AG20443 (cell line): ENCODE measurements at places on chromosomes 7 and 10.

DNA sequence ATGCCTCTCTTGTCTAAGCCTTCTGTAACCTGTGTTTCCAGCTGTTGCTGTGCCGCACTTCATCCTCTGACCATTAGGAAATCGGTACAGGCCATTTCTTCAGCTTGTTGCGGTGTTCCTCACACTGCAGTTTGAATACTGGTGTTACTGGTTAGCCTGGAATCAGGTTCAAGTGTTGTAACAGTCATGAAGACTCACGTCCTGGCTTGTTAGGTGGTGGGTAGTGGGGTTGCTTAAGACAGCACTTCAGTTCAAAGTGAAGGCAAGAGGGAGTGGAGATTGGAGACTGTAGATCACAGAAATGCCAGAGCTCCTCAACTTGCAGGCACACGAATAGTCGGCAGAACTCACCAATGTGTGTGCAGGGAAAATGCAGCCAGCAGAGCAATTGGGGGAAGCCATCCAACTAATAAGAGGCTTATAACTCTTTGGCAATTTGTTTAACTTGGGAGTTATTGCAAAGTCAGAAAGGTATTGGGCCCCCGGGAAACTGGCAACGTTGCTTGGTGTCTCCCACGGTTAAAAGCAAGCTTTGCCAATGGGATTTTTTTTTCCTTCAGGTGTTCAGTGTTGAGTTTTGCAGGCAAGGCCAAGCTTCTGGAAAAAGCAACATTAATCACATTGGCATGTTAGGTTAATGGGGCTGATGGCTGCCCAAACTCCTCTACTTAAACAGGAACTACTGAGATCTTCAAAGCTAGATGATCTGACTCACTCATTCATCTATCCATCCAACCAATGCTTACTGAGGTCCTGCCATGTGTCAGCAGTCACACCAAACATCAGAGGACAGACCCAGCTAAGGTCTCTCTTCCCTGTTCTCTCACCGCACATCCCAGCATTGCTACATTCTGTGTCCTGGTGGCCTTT, 380.9 kb downstream of the GATA3 start:
- DNase-seq, result no peak

DNA sequence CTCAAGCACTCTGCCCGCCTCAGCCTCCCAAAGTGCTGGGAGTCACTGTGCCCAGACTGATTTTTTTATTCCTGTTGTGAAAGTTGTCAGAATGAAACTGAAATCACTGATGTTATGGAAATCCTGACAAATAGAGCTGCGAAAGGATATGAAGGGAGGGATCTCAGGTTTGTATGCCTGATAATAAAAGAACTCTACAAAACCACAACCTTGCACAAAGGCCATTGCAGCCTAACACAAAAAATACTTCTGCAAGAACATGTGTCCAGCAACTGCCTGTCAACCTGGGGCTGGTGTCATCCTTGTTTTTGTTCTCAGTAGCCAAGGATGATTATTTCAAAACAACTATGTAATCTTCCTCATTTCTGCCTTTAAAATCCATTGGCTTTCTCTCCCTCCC, 126.1 kb downstream of the NEBL start:
- DNase-seq, result no peak

GRCh38 chr7:1432411-1433082, 26.7 kb downstream of the MICALL2 start:
- peak; percentile 84 for DNase-seq

GRCh38 chr7:155808549-155809331, 3.5 kb downstream of the SHH start:
- no peak for DNase-seq

GRCh38 chr7:2911466-2911865, 67.4 kb upstream of the GNA12 start:
- DNase-seq, result no peak

DNA sequence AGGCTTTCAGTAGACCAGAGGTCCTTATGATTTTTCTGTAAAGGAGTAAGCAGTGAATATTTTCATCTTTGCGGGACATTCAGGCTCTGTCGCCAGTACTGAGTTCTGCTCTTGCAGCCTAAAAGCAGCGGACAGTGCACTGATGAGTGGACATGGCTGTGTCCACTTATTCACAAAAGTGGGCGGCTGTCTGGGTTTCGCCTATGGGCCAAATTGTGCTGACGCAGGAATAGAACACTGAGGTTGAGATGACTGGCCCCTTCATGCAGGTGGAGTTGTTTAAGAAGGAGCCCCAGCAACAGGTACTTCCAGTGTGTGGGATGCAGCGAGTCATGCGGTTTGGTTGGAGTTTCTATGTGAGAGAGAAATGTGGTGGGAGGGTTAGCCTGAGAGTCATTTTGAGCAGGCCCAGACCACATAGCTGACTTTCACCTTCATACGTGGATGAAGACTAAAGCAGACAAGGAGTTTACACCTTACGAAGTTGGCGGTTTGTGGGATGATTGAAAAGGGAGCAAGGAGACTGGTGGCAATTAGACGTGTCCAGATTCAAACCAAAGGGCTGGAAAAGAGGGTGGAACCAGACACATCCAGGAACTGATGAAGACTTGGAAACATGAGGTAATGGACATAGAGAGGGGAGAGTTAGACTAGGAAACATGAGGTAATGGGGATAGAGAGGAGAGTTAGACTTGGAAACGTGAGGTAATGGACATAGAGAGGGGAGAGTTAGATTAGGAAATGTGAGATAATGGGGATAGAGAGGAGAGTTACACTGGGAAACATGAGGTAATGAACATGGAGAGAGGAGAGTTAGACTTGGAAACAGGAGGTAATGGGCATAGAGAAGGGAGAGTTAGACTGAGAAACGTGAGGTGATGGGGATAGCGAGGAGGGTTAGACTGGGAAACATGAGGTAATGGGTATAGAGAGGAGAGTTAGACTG, 38.2 kb downstream of the WDR37 start:
- DNase-seq, result no peak

GRCh38 chr10:127911218-127911866, 4.4 kb downstream of the PTPRE start:
- no peak for DNase-seq

DNA sequence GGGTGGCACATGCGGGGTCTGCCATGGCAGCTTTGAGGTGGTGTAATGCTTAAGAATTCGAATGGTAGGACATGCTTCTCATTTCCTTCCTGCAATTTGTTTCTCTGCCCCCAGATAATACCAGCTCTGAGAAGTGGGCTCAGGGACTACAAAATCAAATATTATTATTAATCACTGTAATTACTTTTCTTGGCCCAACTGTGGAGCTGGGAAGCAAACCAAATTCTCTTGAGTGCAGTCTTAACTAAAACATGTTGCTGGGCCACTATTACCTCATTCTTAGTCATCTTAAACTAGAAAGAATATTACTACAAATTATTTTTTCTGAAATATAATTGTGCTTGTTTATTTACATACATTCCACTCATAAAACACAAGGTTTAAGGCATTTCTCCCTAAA, 566.7 kb upstream of the NRP1 start:
- DNase-seq, result peak; percentile 64

GRCh38 chr10:21090609-21091082, 193.5 kb upstream of the NEBL start:
- DNase-seq, result no peak

DNA sequence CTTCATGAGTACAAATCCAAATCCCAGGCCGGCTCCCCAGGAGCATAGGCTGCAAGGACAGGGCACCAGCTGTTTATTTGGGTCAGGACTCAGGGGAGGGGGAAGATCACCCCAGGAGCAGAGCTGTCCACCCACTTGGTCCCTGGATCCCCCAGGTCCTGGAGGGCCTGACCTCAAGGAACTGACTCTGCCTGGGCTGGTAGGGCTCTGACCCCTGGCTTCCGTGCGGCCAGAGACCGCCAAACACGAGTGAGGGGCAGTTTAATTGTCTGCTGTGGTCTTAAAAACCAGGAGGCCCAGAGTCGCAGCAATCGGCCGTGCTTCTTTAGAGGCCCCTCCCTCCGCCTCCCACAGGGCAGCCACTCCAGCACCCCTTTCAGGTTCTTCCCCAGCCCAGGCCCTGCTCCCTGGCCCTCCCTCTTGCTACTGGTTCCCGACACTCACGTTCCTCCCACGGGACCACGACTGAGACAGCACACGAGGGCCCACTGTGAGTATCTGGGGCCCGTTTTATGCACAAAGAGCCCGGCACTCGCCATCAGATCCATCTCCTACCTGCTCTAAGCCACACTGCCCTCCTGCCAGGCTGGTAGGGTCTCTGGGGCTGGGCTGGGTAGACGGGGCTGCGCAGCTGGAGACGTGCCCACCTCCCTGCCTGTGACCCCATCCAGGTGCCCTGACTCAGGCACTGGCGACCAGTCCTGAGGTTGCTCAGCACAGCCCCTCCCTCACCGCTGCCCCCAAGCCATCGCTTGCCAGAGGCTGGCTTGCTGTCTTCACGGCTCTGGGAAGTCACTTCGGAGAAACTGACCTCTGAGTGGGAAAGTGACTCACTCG, 30.0 kb upstream of the CFAP46 start:
- no peak for DNase-seq

DNA sequence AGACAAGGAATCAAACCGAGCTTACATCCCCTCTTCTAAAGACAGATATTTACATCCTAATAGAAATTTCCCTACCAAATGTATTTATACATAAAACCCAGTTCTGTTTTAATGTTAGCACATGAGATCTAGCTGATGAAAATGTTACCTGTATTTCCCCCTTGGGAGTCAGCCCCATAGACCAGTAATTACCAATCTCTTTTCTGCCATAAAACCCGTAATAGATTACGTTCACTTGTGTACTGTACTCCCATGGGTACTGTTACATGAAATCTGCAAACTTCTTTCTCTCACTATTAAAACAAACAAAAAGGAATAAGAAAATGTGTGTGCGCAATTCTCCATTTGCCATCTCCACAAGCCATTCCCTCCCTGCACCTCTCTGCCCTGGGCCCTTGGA, 450.9 kb downstream of the CALN1 start:
- no peak for DNase-seq

GRCh38 chr10:122435212-122435827, 19.1 kb upstream of the ARMS2 start:
- peak; percentile 30 for DNase-seq

GRCh38 chr7:77649716-77650349, 46.4 kb upstream of the RSBN1L start:
- no peak for DNase-seq

DNA sequence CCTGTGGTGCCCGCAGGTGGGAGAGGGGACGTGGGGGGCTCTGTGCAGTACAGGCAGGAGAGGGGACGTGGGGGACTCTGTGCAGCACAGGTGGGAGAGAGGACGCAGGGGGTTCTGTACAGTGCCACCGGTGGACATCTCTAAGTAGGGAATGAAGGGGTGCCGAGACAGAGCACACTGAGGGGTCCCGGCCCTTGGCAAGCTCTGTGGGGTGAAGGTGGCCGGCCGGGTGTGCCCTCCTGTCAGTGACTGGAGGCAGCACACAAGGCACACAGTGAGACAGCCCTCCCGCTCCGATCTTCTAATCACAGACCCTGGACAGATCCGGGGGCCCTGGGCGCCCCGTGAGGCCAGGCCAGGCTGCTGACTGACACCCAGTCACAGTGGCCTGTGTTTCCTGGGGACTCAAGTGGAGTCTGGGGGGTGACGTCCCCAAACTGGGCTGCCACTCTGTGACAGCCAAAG, 11.2 kb downstream of the GPR146 start:
- DNase-seq, result no peak

DNA sequence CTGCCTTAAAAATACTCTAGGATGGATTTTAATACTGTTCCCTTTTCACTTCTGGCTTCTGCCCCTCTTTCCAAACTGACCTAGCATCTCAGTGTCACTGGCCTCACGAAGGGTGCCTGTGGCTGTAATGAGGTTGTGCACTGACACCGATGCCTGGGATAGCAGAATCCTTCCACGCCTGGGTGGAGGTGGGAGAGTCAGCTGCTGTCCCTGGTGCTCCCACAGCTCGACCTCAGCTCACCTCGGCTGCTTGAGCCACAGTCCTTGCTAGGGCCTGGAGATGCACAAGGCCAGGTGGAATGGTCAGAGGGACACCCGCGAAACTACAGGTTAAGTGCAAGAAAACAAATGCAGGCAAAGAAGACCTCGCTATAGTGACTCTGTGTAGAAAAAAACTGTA, 123.4 kb upstream of the ACBD5 start:
- DNase-seq, result no peak
